SK-N-DZ (cell line): ENCODE measurements at places on chromosomes 7 and 10.

DNA sequence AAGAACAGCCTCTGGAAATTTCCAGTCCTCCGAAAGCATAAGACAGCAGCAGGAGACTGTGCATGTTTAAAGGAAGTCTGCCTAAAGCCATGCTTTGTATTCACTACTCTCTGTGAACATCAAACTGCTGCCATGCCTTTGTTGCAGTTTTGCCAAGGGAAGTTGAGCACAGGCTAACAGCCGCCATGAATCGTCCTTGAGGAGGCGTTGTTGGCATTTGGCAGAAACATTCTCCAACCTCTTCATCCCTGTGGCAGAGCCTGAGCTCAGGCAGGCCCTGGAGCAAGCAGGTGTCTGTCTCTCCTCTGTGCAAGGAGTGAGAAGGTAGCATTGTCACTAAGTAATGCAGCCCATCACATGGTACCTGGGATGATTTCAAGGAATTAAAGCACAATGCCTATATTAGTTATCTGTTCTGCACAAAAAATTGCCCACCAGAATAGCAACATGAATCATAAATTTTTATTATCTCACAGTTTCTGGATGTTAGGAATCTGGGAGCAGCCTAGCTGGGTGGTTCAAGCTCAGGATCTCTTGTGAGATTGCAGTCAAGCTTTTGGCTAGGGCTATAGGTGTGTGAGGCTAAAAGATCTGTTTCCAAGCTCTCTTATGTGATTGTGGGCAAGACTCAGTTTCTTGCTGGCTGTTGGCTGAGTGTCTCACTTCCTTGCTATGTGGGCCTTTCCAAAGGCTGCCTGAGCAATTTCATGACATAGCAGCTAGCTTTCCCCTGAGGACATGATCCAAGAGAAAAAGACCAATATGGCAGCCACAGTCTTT lies 46.5 kb upstream of the KIAA1217 start:
- no peak for DNase-seq

DNA sequence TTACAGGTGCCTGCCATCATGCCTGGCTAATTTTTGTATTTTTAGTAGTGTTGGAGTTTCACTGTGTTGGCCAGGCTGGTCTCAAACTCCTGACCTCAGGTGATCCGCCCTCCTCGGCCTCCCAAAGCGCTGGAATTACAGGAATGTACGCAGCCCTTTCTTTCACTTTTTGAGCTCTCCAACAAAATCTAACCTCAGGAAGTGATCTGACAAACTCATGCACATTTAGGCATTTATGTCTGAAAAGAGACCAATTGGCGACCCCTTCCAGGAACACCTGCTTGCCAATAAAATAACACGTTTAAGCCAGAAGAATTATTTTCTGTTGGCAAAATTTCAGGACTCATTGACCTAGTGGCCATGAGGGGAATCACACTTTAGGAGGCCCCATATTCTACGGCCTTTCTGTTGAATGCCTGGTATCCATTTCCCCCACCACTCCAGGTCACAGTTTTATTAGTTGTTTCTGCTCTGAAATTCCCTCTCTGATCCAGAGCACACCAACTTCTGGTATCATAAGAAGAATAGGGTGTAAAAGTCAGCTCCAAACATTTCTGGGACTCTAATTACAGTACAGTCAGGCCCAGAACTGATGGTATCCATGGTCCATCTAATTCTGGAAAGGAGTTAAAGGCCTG lies 65.8 kb upstream of the FRMD4A start:
- no peak for DNase-seq

DNA sequence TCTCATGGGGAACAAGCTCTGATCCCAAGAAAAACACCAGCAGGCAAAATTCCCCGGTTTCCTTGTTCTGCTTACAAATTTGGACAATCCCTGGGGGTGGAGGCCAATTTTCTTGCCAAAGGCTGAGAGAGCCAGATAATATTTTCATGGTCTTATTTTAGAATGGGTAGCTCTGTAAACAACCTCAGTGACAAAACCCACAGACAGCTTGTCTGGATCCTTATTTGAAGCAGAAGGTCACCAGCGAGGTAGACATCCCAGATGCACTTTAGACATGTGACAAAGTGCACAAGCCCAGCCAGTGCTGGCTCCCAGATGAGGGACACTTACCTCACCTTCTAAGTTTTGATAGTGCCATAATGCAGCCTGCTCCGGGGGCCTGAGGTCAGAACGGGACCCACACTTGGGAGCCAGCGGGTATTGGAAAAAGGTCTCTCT lies 102.6 kb upstream of the DDC start:
- DNase-seq = no peak

GRCh38 chr10:99870123-99870730 lies 87.8 kb downstream of the ABCC2 start:
- no peak for DNase-seq

DNA sequence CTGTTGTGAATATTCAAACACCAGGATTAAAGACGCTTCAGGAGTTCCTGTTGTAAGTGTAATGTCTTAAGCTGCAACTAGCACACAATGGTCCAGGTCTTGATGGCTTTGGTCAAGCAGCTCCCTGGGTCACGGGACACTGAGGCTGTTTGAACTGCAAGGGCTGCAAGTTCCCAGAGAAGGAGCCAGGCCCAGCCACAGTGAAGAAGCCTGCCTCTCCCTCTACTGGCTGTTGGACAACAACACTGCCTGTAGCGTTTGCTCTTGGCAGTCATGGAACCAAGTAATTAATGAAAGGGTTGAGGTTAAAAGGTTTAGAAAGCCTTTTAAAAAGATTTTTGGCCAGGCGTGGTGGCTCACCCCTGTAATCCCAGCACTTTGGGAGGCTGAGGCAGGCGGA lies 31.9 kb upstream of the GUSB start:
- peak; percentile 78 for DNase-seq

DNA sequence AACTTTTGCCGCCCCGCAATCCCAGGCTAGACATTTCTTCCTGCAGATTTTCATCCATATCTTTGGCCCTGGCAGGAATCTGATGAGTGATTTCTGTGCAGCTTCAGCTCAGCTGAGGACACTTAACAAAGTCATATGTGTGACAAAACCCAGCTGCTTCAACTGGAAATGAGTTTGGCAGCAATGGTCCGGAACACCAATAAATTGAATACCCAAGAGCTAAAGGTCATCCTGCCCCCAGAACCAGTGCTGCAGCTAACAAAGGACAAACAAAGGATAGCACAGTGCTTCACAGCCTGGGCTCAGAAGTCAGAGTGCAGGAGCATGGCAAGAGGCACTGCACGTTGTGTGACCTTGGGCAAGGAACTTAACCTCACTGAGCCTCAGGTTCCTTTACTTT lies 40.0 kb upstream of the TRIL start:
- DNase-seq = peak; percentile 56

DNA sequence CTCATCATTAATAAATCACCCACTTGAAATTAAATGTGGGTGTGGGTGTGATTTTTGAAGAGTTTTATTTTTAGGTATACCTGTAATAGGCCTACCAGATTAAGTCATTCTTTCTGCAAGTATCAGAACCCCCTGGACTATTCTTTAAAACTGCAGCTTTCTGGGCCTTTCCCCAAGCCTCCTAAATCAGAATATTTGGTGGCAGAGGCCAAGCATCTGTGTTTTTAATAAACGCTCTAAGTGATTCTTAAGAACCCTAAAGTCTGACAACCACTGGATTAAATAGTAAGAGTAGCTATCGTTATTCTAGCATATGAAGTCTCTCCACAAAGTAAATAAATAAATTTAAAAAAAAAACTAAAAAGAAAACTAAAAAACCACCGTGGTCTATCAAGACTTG lies 703.0 kb upstream of the NRP1 start:
- DNase-seq = no peak
